Fibroblast of upper back skin (primary cell): ENCODE measurements at places on chromosomes 6 and 20.
A peak's percentile ranks its signal among the peaks of the same experiment; 100 is the strongest.

DNA sequence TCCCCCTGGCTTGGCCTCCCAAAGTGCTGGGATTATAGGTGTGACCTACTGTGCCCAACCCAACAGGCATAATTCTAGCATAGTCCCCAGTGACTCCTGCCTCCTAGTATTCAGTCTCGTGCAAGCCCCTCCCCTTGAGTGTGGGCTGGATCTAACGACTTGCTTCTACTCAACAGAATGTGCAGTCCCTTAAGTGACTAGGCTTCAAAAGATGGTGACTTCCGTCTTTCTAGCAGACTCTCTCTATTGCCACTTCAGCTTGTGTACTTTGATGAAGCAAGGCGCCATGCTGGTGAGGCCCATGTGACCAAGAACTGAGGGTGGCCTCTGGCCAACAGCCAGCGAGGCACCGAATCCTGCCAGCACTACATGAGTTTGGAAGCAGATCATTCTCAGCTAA, 109.6 kb upstream of the TRAF3IP2 start:
- no peak for DNase-seq

- no peak for DNase-seq
Observed at GRCh38 chr20:41027366-41027765, 1.3 kb upstream of the TOP1 start.

DNA sequence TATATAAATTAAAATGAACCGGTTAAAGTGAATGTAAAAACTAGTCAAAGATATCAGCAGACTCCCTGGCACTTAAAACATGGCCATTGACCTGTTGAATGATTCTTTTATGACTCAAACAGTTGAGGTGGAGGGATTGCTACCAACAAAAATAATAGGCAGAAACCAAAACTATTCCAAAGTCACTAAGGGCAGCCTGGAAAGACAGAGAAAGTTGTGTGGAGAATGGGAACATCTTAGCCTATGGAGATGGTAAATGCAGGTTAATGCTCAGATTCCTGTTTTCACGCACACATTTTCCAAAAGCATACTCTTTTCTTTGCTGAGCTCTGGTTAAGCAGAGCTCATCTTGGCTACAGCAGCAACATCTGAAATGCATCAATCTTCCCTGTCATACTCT, 553.5 kb downstream of the HACE1 start:
- peak; percentile 60 for DNase-seq

- no peak for DNase-seq
Observed at GRCh38 chr6:3778701-3779573, 27.4 kb upstream of the PXDC1 start.

DNA sequence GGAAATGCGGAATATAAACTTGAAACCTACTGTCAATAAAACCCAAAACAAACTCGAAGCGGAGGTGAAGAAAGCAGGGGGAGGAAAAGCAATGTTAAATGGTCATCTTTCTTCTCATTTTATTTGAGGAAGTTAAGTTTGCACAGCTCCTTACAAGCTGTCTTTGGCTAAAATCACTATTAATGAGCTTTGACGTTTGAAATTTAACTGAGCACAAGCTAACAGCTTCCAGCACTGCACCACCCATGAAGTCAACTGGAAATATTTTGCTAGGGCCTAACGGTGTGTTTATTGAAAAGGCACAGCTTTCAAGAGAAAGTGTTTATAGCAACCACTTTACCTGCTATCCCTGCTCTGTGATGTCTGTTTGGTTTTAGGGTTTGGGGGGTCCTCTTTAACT, 103.8 kb downstream of the PKHD1 start:
- no peak for DNase-seq

GRCh38 chr20:10255846-10256245, 37.2 kb downstream of the SNAP25 start:
- DNase-seq = no peak

- DNase-seq = peak; percentile 57
Observed at GRCh38 chr20:36538026-36538722, 3.1 kb upstream of the MYL9 start.

DNA sequence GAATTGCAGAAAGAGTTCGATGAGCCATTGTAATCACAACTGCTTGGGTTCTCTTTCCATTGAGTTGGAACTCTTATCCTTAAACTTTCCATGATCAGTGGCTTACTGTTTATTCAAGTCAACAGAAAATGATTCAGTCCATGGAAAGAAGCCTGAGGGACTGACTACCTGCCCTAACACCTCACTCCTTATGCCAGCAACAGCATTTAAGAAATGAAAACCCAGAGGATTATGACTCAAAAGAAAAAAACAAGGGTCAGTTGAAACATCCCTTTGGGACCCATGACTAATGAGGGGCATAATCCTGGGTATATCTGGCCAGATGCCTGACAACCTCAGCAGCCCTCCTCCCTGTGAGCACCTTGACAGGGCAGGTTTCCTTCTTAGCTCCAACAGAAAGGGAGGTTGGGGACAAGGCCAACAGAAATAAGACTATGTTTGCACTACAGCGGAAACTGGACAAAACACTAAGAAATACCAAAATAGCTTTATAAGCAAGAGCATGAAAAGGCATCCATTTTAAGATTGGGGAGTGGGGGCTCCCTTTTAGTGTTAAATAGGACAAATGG, 106.7 kb downstream of the MAP3K5 start:
- no peak for DNase-seq

DNA sequence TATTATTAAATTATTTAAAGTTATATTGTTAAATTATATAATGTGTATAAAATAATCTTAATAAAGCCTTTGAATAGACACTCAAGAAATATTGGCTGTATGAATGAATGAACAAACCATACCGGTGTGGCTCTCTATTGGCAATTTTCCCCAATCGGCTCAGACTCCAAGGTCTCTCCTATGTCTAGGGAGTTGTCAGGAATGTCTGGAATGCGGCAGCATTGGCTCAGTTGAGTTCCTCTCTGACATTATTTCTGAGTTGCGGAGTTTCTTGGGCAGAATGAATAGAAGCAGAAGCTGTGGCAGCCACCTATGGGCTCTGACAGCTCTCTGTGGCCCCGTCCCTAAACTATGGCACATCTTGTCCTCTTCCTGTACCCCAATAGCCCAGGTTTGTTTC, 111.0 kb downstream of the SOBP start:
- DNase-seq = peak; percentile 94

DNA sequence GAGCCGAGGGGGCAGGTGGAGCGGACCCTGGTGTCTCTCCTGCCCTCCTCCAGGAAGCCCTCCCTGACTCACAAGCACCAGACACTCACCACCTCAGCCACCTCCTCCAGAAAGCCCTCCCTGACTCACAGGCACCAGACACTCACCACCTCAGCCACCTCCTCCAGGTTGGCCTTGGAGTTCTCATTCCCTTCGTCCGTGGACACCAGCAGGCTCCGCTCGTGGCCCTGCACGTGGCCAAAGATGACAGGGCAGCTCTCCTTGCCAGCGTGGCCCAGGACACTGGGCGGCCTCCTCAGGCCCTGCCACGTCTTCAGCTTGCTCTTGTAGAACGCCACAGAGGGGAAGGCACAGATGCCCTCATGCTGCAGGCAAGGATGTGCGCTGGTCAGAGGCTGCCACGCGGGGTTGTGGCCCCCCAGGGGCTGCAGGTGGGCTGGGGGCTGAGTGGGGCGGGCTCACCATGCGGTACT, 6.4 kb downstream of the FNDC11 start:
- DNase-seq = no peak

GRCh38 chr6:135145063-135145800, 35.9 kb upstream of the MYB start:
- peak; percentile 48 for DNase-seq

DNA sequence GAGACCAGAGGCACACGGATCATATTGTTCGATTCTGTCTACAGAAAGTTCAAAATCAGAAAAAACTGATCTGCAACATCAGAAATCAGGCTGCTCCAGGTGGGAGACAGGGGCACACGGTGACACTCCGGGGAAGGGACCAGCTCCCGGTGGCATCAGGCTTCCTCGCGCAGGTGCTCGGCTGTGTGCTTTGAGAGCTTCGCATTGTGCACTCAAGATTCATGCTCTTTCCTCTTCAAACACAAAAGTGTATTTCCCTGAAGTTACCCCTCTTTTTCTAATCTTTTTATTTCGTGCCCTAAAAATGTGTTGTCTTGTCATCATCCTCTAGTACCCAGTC, 108.1 kb downstream of the DLL1 start:
- no peak for DNase-seq

- peak; percentile 90 for DNase-seq
Observed at GRCh38 chr6:42781796-42782688, at the start of gene BICRAL. BICRAL (plus strand) TSS chr6:42782052; CDS start chr6:42822023, 39,971 bp downstream.

DNA sequence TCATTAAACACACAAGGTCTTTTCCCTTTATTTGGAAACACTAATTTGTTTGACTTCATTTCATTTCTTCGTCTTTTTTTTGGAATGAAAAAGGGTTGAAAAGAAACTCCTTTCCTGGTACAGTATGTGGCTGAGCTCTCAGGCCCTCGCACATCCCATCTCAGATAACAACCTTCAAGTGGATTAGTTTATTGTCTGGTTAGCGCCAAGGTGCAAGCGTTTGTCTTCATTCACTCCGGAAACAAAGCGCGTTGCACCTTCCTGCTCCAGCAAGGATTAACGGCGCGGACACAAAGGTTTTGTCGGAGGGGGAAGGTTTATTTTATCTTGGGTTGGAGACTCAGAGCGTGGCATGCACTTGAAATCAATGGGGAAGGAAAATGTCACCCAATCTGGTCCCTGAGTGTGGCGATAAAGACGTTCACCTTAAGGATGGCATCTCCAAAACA, 5.3 kb upstream of the NKX2-2 start:
- no peak for DNase-seq

- DNase-seq = no peak
Observed at GRCh38 chr6:162488444-162488843, 239.1 kb downstream of the PRKN start.

GRCh38 chr20:48564982-48565539, 262.7 kb downstream of the PREX1 start:
- DNase-seq = no peak
